ENCODE measurements at places on chromosomes 7 and 10.

- H3K36me3 ChIP-seq = no peaks in the 10 kb centered on the region
- DNase-seq = no peak
- peaks cover 4% of the 10 kb centered on the region for H3K4me1 ChIP-seq
- H3K4me3 ChIP-seq = no peak overlapping the region
These were observed 14.0 kb downstream of the NACAD start for GRCh38 chr7:45074528-45075354.

DNA sequence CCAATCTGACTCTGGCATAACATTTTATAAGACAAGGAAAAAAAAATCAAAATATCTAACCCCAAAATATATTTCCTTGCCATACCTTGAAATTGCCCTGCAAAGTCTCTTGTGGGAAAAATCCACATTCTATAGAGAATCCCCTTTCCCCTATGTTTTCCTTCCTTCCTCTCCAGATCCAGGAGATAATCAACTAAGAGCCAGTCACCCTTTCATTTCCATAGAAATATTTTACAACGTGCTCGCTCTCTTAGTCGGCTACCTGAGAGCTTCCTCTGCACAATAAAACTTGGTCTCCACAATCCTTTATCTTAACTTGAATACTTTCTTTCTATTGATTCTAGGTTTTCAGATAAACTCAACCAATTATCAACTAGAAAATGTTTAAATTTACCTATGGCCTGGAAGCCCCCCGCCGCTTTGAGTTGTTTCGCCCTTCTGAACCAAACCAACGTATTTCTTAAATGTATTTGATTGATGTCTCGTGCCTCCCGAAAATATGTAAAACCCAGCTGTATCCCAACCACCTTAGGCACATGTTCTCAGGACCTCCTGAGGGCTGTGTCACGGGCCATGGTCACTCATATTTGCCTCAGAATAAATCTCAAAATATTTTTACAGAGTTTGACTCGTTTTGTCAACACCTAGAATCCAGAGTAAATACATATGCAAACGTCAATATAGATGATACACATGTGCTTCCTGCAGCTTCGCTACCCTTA lies 869 bp downstream of the PSAP start:
- peak overlapping the region; percentile 98 for H3K27ac ChIP-seq
- no peak for DNase-seq
- H3K27me3 ChIP-seq = no peaks in the 10 kb centered on the region
- peak overlapping the region; percentile 93 for H3K4me3 ChIP-seq
- H3K4me1 ChIP-seq = peaks cover 26% of the 10 kb centered on the region
- no peaks in the 10 kb centered on the region for H3K36me3 ChIP-seq

- H3K4me3 ChIP-seq = peak overlapping the region; percentile 64
- H3K27ac ChIP-seq = peak overlapping the region; percentile 93
- H3K36me3 ChIP-seq = no peaks in the 10 kb centered on the region
- DNase-seq = peak; percentile 66
- peaks cover 28% of the 10 kb centered on the region for H3K4me1 ChIP-seq
- H3K27me3 ChIP-seq = no peaks in the 10 kb centered on the region
These were observed 842 bp downstream of the ZNF22 start for GRCh38 chr10:45001381-45002148.

GRCh38 chr7:4724648-4725013 lies 42.5 kb downstream of the FOXK1 start:
- peak overlapping the region; percentile 47 for H3K4me3 ChIP-seq
- no peaks in the 10 kb centered on the region for H3K36me3 ChIP-seq
- H3K27ac ChIP-seq = peak overlapping the region; percentile 94
- DNase-seq = no peak

DNA sequence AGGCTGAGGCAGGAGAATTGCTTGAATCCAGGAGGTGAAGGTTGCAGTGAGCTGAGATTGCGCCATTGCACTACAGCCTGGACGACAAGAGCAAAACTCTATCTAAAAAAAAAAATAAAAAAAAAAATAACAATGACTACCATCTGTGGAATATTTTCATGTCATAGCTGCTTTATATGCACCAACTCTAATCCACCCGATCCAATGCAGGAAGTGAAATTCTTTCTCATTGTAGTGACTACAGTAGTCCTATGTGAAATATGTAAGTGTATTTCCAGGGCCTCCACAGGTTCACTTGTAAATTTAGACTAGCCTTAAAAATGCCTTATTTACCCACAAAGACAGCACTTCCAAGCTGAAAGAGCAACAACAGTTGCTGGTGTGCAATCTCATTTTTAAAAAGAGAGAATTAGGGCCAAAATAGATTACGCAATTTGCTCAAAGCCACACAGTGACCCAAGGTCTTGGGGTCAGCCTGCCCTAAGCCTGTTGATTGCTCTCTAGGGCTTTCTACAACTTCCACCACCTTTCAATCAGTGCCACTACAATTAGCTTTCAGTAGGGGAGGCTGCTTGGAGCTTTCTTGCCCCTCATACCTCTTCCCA lies 25.8 kb upstream of the EGFR start:
- DNase-seq = no peak
- no peak overlapping the region for H3K4me3 ChIP-seq
- H3K4me1 ChIP-seq = no peaks in the 10 kb centered on the region
- H3K27me3 ChIP-seq = no peaks in the 10 kb centered on the region

DNA sequence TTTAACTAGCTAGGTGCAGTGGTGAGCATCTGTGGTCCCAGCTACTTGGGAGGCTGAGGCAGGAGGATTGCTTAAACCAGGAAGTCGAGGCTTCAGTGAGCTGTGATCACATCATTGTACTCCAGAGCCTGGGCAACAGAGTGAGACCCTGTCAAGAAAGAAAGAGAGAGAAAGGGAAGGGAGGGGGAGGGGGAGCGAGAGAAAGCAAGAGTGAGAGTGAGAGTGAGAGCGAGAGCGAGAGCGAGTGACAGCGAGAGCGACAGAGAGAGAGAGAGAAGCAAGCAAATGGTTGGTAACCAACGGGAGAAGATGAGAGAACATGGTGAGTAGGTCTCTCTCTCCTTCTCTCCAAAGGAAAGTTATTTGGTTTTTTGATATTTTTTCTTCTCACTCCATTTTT lies 69.8 kb upstream of the DGKI start:
- no peak overlapping the region for H3K4me3 ChIP-seq
- no peaks in the 10 kb centered on the region for H3K36me3 ChIP-seq
- no peaks in the 10 kb centered on the region for H3K27me3 ChIP-seq
- no peaks in the 10 kb centered on the region for H3K4me1 ChIP-seq

- no peaks in the 10 kb centered on the region for H3K36me3 ChIP-seq
These were observed 38.8 kb downstream of the FAM53B start for GRCh38 chr10:124705381-124705740.

DNA sequence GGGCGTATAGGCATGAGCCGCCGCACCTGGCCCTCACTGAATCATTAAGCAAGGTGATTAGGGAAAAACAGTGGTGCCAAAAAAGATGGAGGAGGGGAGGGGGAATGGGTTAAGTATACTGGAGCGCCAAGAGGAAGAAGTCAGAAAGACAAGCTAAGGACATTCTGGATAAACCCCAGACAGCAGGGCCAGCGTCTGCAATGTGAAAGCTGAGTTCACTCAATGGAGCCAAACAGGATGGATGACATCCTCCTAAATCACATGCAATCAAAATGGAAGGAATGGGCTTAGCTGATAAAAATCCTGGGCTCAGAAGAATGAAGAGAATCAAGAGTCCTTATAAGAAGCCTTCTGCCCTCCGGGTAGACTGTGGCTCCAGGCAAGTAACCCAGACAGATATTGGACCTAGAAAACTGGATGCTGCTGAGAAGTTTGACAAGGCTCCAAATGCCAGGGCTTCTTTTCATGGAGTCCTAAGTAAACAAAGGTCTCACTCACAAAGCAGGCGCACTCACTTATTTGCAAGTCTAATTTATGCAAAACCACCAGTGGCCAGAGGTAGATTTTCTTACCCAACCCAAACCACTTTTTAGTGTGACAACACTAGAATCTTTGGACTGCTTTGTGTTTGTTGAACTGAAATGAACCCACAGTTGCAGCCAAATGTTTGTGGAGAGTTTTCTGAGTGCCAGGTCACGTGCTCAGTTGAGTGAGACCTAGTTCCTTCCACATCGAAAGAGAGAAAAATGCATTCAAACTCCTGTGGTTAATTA lies 519.1 kb upstream of the AUTS2 start:
- H3K27ac ChIP-seq = no peak overlapping the region
- no peak overlapping the region for H3K4me3 ChIP-seq
- DNase-seq = peak; percentile 59
- H3K4me1 ChIP-seq = no peaks in the 10 kb centered on the region

DNA sequence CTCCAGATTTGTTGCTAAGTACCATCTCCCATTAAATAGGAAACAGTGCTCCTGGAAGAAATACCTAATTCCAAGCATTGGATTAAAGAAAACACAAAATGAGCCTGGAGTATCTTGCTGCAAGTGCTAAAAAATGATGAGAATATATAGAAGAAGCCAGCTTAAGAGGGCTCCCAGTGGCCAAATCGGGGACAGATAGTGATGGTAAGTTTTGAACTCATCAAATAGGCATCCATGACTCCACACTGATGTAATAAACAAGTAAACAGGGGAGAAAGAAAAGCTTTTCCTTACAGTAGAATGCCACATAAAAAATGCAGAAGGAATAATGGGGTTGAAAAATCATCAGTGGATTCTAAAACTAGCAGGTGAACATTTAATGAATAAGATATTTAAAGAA lies 72.4 kb downstream of the CTTNBP2 start:
- DNase-seq = no peak
- no peaks in the 10 kb centered on the region for H3K4me1 ChIP-seq
- H3K4me3 ChIP-seq = no peak overlapping the region
- no peak overlapping the region for H3K27ac ChIP-seq
- H3K36me3 ChIP-seq = no peaks in the 10 kb centered on the region

GRCh38 chr10:124087672-124088634 lies 5.4 kb downstream of the CHST15 start:
- H3K27ac ChIP-seq = no peak overlapping the region
- no peaks in the 10 kb centered on the region for H3K4me1 ChIP-seq
- no peaks in the 10 kb centered on the region for H3K27me3 ChIP-seq
- DNase-seq = no peak
- no peak overlapping the region for H3K4me3 ChIP-seq

DNA sequence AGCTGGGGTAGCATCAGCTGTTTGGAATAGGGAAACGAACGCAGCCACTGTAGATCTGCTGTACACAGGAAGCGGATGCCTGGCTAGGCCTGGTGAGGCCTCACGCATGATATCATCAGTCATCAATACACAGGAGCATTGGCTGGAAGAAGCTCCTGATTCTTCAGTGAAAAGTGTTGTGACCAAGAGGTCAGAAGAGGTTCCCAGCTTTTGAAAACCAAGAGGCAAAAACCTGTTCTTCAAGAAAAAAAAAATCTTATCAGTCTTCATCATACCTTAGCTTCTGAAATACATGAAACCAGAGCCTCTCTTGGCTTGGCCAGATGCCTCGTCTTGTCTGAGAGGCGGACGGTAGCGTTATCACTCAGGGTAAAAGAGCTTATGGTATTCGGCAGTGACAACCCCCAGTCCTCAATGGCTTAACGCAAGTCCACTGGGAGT lies 139.3 kb upstream of the TCF7L2 start:
- H3K4me3 ChIP-seq = no peak overlapping the region
- peaks cover 9% of the 10 kb centered on the region for H3K4me1 ChIP-seq
- H3K36me3 ChIP-seq = no peaks in the 10 kb centered on the region
- no peak for DNase-seq

- H3K36me3 ChIP-seq = no peaks in the 10 kb centered on the region
- no peak overlapping the region for H3K4me3 ChIP-seq
- peaks cover 12% of the 10 kb centered on the region for H3K4me1 ChIP-seq
- no peak for DNase-seq
These were observed 81.4 kb downstream of the LRRC4 start for GRCh38 chr7:127949769-127950222.

- H3K27ac ChIP-seq = no peak overlapping the region
- H3K36me3 ChIP-seq = no peaks in the 10 kb centered on the region
- no peak overlapping the region for H3K4me3 ChIP-seq
- no peaks in the 10 kb centered on the region for H3K27me3 ChIP-seq
These were observed 148.0 kb downstream of the LRRN3 start for GRCh38 chr7:111238886-111239285.

- peak overlapping the region; percentile 71 for H3K27ac ChIP-seq
- no peaks in the 10 kb centered on the region for H3K27me3 ChIP-seq
- peak; percentile 80 for DNase-seq
These were observed 165.1 kb downstream of the GLRX3 start for GRCh38 chr10:130301021-130301892.

DNA sequence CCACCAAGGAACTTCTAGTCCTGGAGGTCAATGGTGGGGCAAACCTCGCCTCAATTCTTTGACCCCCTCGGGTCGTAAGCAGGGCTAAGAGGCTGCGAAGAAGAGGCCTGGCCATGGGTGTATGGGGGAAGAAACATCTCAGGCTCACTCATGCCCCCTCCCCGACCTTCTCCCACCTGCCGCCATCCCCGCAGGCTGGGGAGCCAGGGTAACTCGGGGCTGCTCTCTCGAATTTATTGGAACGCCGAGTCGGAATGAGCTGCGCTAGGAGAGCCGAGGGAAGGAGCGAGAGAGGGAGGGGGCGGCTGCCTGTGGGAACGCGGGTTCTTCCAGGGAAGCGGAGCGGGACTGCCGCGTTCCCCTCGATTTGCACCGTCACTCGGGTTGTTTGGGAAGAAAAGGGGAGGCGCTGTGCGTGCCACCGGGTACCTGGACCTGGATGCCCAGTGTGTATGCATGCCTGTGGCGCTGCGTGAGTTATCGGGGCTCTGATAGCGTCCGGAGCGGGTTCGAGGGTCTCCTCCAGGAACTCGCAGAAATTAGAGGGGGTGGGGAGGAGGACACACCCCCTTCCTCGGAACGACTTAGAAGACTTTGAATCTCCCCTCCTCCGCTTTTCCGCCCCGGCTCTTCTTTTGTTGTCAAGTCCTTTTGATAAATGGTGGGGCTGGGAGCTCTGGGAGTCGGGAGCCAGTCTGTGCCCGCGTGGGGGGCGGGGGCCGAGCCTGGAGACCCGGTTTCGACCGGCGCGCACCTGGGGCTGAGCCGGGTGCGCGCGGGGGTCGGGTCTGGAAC lies 1.8 kb upstream of the ZNF503 start:
- H3K27ac ChIP-seq = peak overlapping the region; percentile 85
- H3K36me3 ChIP-seq = no peaks in the 10 kb centered on the region
- no peaks in the 10 kb centered on the region for H3K4me1 ChIP-seq
- no peaks in the 10 kb centered on the region for H3K27me3 ChIP-seq
- DNase-seq = peak; percentile 29
- H3K4me3 ChIP-seq = peak overlapping the region; percentile 83

All from testis (tissue), 5 donors.